ENCODE measurements at places on chromosomes 3 and 15.

DNA sequence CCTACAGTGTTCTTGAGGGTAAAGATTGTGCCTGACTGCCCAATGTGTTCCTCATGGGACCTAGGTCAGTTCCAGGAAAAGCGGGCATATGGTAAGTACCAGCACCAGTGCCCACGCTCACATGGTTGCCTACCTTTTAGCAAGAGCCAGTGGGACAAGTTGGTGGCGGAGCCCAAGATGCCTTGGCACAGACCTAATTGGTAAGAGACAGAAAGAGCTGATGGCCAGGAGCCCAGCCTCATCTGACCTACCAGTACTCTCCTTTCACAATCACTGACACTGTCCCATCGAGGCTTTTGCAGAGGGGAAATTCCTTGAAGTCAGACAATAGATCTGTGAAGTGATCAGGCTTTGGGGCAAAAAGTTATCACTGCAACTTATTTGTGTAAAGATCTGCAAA lies 98.4 kb upstream of the BCL6 start:
- no peak for DNase-seq

GRCh38 chr3:123148772-123149171 lies 53.0 kb upstream of the SEC22A start:
- DNase-seq = no peak

- DNase-seq = no peak
Observed at GRCh38 chr3:111998636-111999483, at the start of gene TAGLN3. Gene TAGLN3 (plus strand): TSS chr3:111998922. CDS start chr3:111999423, 501 bp downstream.

DNA sequence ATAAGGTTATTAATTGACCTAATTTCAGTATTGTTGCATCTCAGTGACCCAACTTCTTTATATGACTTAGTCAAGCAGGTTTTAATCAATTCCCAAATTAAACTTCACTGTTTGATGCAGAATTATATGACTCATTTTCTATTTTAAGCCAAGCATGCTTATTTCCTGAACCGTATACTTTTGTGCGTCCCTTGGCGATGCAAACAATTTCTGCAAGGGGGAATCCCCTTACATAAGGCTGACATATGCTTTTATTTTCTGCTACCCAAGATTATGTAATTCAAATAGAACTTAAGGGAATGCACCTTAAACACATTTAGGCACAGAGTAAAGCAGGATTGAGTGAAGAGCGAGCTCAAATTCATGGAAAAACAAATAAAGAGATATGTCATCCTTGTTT lies 303.9 kb downstream of the PDCD6IP start:
- DNase-seq = no peak

GRCh38 chr3:32743934-32744333 lies 58.9 kb downstream of the CNOT10 start:
- DNase-seq = no peak

- DNase-seq = no peak
Observed at GRCh38 chr15:80645494-80646065, 49.5 kb upstream of the ABHD17C start.

DNA sequence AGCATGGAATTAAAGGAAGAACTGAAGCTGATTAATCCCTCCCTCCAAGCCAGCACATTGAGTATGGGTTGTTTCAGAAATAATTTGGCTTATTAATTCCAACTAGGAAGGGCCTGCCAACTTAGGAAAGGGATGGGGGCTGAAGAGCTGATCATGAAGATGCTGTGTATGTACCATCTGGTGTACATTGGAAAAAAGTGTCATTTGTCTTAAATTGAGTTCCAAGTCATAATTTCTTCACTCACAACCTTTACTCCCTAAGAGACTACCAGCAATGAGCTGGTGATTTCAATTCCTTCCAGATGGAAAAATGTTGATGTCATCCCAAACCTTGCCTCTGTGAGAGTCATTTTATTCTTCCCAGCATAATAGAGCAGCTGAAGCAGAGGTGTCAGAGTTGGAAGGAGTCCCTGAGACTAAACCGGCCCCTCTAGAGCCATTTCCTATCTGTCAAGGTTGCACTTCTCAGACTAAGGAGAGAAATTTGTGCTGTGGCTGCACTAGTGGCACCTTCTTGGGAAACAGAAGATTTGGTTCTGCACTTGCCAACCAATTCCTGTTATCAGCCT lies 79.4 kb downstream of the GTPBP8 start:
- no peak for DNase-seq

DNA sequence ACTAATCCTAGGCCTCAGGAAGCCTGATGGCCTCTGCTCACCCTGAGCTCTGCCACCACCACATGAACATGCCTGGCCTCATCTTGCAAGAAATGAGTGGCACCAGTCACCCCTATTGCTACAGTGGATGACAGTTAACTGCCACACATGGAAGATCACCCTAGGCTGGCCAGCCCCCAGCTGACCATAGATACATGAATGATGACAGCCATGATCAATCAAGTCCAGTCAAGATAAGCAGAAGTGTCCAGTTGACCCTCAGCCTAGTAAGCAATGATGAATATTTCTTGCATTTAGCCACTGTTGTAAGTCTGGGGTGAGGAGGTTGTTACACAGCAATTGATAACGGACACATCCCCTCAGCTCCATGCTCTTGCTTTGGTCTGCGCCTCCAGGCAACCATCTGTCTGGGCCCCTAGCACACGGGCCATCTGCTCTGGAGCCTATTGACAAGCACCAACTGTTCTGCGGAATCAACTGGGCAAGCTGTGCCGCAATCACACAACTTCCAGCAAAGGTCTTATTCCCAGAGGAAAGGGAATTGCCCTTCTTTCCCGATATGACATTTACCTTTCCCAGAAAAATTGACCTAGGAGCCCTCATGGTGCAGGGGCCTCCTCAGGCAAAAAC lies 2.2 kb upstream of the LYZL4 start:
- DNase-seq = no peak

DNA sequence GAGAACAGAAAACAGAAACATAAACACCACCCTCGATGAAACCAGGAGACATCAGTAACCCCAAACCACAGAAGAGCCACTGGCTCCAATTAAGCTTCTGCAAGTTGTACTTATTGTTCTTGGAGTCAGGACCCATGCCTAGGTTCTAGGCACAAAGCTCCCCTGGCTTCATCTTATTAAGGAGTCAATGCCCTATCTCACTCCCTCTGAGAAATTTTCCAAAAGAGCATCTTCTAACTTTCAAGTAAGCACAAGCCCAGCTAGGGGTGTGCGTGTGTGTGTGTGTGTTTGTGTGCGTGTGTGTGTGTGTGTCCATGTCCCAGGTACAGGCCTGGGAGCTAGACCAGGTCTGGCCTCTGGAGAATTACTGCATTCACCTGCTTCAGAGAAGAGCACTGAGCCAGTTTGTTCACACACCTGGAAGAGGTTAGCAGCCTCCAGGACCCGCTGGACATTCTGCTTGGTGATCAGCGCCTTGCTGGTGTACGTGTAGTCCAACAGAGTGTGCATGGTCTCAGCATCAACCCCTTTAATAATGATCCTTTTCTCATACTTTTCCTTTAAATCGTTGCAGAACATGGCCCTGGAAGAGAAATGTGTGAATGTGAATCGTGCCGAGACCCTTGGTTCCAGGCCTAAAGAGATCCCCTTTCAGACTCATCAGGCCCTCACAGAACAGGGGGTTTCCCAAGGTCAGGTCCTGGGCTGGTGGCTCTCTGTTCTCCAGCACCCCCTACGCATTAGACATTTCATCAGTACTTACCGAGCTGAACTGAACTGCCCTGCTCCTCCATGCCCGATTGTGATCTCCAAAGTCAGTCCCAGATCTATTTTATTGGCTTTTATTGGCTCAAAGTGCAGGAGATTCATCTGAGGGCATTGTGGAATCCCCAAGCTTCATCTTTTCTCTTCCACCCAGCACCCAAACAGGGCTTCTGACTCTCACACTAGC lies 27.8 kb downstream of the KLHL6 start:
- DNase-seq = no peak

GRCh38 chr15:66459818-66460615 lies 37.5 kb downstream of the SNAPC5 start:
- DNase-seq = no peak

DNA sequence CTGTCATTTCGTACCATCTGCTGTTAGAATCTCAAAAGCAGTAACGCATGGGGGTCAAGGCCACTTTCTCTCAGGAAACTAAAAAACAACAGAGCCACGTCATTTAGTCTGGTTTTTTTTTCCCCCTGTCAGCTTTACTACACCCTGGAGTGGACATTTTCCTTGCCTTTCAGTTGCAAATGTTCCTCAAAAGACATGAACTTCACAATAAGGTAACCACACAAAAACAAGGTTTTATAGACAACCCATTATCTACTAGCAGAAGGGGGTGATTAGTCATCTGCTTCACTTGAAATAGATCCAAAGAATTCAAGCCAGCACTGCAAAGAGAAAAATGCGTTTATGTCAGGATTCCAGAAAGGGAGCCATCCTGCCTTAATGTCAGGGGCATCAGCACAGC lies 171.8 kb upstream of the CDIN1 start:
- DNase-seq = no peak

- no peak for DNase-seq
Observed at GRCh38 chr3:157122116-157122515, 37.8 kb downstream of the CCNL1 start.

GRCh38 chr3:126270145-126270811 lies 86.9 kb downstream of the KLF15 start:
- no peak for DNase-seq

DNA sequence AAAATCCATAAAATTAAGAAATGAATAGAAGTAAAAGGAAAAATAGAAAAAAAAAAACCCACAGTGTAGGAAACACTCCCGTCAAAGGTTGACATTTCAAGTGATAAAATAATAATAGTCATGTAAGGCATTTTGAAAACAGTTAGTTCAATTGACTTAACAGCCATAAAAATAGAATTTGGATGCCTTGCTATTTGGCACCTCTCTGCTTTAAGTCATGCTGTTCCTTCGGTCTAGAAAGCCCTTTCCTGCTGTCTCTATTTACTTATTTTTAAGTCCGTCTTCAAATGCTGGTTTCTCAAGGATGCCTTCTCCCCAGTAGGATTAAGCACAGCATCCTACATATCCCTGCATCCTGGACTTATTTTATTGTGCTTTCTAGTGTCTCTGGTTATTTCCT lies 22.3 kb upstream of the RETNLB start:
- no peak for DNase-seq

DNA sequence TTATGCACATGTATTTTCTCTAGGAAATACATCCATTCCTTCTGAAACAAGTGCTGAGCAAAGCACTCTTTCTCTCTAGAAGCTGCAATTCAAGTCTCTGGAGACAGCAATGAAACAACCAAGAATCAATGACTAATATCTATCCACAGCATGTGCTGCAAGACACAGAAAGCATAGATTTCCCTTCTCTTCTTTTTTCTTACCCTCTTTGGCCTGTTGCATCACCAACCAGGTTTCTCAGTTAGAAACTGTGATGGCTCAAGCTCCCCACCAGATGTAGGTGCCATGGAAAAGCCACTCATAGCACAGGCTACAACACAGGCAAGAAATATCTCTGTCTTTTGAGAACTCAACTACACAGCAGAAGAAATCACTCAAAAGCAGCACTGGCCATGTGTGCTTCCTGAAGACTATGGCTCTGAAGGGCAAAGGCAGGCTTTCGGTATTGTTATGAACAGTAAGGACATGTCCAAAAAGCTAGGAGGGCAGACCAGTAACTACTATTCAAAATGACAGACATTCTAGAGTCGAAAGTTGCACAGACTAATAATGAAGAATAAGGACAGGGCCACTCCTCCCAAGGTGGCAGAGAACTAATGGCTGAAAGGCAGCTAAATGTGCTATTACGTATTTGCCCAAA lies 15.5 kb downstream of the ZDHHC3 start:
- DNase-seq = no peak

GRCh38 chr3:36677331-36678007 lies 86.9 kb downstream of the DCLK3 start:
- no peak for DNase-seq

GRCh38 chr3:197408177-197408957 lies 110.0 kb upstream of the DLG1 start:
- no peak for DNase-seq

- DNase-seq = no peak
Observed at GRCh38 chr3:156547637-156548036, 7.3 kb downstream of the SSR3 start.
